ENCODE measurements at places on chromosomes 11 and 22.

GRCh38 chr22:34430386-34430785 is 510.1 kb upstream of the LARGE1 start:
- DNase-seq: no peak

DNA sequence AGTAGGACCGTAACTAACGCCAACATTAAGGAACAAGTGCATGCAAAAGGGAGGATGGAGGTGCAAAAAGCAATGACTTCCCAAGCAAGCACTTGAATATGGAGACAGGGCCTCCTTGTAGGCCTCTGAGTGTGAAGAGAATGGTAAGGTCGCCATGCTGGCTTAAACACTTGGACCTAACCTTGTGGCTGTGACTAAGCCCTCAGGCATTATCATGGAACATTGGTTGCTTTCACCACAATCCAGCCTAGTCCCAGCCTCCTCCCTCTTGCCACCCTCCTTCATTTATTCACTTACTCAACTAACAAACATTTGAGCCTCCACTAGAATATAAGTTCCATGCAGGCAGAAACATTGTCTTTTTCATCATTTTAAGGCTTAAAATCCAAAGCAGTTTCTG is 11.9 kb upstream of the SYTL2 start:
- no peak for DNase-seq

DNA sequence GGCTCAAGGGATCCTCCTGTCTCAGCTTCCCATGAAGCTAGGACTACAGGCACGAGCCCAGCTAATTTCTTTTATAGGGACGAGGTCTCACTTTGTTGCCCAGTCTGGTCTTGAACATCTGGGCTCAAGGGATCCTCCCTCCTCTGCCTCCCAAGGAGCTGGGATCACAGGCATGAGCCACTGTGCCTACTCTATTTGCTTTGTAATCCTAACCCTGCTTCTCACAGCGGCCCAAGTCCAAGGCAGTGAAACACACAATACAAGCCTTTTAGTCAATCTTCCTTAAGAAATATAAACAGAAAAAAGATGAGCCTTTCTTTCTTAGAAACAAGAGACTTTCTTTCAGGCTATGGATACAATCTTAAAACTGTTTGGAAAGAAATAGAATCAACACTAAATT is 115.2 kb upstream of the SORL1-AS1 start:
- no peak for DNase-seq

DNA sequence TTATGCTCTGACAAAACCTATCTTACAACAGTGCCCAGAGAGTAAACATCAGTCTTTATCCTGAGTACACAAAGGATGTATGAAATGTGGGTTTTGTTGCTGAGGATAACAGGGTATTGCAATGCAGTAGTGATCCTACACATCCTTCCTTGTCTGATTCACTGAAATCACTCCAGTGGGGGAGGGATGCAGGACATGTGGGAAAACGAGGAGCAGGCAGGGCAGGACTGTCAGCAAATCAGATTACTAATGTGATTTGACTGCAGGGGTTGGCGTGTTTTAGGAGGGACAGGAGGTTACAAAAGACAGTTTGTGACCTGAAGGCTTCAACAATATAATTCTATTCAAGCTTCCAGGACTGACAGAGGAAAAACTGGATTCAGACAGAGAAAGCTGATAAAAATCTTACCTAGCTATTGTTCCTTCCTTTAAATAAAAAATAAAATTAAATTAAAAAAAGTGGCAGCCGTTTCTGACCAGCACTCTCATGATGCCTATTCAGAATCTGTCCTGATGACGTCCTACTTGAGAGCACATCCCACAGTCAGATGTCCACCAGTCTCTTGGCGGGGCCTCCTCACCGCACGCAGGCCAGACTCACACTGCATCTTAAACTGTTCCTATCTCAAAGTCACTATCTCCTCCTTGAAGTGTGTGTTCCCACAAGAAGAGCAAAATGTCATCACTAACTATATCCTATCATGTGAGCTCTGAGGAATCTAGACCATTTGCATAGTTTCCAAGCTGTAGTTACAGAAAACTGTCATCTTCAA is 50.6 kb upstream of the MN1 start:
- no peak for DNase-seq

DNA sequence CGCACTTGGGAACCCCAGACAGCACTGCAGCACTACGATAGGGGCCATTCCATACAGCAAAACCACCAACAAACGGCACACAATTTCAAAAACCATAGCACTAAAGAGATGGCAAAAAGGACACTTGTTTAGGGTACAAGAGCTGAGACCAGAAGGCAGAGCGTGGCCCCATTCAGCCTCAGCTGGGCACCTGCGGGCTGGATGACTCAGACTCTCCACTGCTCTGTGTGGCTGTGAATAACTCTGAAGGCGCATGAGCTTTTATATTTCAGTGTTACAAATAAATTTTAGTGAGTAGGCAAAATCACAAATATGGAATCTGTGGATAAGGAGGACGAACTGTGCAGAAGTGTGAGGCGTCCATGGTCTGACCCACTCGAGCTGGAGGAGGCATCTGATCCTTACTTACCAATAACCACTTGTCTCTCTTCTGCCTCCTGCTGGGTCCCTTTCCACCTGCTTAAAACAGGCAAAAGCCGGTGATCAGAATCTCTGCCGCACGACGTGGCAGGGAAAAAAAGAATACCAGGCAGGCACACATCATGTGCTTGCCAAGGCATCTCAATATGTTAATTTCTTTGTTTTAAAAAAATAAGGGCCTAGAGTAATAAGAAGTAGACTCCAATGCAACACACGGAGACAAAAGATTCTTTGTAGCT is 325.7 kb downstream of the SHANK2 start:
- no peak for DNase-seq

DNA sequence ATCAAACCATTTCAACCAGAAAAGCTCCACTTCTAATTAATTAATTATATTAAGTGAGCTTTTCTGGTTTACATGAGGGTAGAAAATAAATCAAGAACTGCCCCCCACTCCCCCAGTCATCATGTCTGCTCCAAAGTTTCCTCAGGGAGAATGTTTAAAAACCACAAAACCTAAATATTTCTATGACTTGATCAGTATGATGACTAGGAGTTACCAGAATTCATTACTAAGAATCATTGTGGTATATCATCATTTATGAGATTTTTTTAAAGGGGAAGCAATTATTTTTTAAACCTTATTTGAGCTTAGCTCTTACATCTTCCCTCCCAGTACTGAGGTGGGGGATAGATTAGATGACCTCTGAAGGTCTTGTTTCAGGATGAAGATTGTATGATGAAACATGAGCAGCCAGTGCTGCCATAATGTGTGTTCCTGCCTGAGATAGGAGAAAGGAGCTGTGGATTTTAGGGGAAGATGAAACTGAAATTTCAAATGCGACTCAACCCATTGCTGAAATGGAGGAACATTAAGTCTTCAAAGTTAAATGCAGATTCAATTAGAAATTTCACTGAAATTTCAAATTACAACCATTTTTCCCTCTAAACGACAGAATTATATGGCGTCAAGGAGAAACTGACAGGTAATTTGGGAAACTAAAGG is 401.3 kb upstream of the CADM1 start:
- DNase-seq: no peak

- no peak for DNase-seq
Observed at GRCh38 chr11:44007481-44008087, 40.2 kb upstream of the ACCSL start.

- DNase-seq: no peak
Observed at GRCh38 chr22:43587574-43587973, 175.8 kb downstream of the MPPED1 start.

- DNase-seq: peak; percentile 34
Observed at GRCh38 chr11:3123761-3124733, 41.1 kb downstream of the OSBPL5 start.

DNA sequence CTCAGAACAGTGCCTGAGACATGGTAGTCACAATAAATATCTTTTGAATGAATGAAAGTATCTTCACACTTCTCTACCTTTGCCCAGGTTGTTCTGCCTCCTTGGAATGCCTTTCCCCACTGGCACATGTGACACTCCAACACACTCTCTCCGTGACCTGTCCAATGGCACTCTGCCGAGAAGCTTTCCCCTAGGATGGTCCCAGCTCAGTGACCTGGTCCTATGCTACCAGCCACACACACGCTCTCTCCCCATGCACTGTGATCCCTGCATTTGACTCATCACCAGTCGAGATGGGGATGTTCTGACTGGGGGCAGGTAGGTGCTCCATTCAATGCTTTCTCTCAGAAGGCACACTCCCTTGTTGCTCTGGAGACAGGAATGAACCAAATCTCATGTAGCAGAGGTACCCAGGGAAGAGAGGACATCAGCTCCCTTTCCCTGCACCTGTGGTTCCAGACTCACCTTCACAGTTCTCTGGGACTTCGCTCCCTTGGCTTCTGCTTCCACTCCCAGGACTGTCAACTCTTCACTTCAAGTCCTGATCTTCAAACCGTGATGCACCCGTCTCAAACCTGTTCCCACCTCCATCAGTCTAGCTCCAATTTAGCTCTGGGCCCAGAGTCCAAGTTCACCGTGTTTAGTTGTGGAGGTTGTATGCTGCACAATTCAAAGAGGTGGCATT is 30.7 kb upstream of the LMO1 start:
- DNase-seq: peak; percentile 34
